ENCODE measurements at places on chromosomes 6 and 20.

- no peak for DNase-seq
Observed at GRCh38 chr20:36984257-36984638, 32.7 kb upstream of the SAMHD1 start.

GRCh38 chr6:134741200-134741536, 208.7 kb downstream of the ALDH8A1 start:
- peak; percentile 69 for DNase-seq

DNA sequence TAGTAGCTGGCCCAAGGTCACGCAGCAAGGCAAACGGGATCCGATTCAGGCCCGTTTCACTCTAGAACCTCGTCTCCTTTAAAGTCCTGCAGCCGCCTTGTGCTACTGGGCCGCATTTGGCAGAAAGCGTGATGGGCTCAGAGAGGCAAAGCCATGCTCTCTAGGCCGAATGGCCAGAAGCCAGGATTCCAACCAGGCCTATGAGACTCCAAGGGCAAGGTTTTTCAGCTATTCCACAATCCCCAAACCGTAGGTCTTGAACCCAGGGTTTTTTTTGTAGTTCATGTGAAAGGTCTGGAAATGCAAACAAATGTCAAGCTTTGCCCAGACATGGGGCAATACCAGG, 174.1 kb downstream of the PREX1 start:
- DNase-seq, result peak; percentile 65

- DNase-seq, result no peak
Observed at GRCh38 chr6:153405931-153406330, 274.8 kb upstream of the RGS17 start.

DNA sequence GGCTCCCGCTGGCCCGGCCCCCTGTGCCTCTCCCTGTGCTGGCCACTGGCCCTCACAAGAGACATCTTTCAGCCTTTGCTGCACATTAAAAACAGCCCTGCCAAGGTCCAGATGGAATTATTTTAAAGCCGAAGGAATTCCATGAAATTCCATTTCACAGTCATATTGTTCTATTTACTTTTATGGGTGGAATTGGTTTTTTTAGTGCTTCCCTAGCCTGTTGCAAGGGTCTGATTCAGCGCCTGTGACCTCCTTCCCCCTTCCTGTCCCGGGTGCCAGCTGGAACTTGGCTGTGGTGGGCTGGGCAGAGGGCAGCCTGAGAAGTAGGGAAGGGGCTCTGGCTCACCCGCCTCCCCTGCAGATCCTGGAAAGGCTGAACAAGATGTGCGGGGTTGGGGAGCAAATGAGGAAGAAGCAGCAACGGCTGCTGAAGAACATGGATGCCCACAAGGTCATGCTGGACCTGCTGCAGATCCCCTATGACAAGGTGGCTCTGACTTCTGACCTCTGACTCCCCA, 34.3 kb downstream of the UQCC2 start:
- DNase-seq, result no peak

DNA sequence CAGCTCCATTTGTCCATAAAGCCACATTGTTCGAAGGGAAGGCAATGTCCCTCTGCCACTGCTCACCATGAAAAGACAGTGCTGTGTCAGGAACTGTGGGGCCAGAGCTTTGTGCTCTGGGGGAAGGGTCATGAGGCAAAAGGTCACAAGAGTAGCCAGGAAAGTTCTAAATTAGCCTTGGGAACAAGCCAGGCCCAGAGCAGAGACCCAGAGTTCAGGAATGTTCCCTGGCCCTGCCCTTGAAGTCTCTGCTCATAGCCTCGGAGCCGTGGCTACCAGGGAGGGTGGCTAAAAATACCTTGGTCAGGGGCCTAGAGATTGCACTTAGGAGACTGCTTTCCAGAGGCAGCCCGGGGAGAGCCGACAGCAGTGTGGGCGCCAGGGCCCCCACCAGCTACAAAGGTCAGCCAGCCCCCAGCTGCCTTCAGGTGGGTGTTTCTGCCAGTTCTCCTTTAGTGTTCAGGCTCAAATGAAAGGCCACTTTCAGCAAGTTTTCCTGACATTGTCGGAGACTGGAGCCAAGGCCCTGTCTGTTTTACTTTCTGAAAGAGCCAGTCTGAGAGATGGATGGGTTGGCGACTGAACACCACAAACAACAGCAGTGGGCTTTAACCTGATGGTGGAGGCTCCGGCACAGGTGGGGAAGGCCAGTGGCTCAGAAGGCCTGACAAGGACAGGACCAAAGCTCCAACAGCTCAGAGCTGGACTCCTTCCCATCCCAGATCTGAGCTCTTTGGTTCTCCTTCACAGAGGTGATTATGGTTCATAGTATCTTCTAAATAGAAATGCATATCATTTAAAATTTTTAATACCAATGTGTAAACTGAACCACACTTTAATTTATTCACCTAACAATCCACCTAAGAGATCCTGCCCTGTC, 76.2 kb downstream of the CDH26 start:
- peak; percentile 86 for DNase-seq

GRCh38 chr20:32651537-32651936, 22.2 kb downstream of the C20orf203 start:
- DNase-seq, result no peak

DNA sequence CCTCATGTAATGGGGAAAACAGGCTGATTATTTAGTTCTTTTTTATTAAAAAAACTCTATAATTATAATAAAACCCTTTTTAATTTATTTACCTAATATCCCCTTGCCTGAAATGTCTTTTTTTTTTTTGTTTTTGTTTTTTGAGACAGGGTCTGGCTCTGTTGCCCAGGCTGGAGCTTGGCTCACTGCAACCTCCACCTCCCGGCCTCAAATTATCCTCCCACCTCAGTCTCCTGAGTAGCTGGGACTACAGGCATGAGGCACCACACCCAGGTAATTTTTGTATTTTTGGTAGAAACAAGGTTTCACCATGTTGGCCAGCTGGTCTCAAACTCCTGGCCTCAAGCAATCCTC, 30.3 kb upstream of the HBS1L start:
- DNase-seq, result no peak
